ENCODE measurements at places on chromosomes 1 and 21.

- DNase-seq: peak; percentile 83
Measured at GRCh38 chr1:231162297-231162969, 575 bp downstream of the TRIM67 start.

- no peak for DNase-seq
Measured at GRCh38 chr1:231965615-231966014, 339.0 kb downstream of the DISC1 start.

DNA sequence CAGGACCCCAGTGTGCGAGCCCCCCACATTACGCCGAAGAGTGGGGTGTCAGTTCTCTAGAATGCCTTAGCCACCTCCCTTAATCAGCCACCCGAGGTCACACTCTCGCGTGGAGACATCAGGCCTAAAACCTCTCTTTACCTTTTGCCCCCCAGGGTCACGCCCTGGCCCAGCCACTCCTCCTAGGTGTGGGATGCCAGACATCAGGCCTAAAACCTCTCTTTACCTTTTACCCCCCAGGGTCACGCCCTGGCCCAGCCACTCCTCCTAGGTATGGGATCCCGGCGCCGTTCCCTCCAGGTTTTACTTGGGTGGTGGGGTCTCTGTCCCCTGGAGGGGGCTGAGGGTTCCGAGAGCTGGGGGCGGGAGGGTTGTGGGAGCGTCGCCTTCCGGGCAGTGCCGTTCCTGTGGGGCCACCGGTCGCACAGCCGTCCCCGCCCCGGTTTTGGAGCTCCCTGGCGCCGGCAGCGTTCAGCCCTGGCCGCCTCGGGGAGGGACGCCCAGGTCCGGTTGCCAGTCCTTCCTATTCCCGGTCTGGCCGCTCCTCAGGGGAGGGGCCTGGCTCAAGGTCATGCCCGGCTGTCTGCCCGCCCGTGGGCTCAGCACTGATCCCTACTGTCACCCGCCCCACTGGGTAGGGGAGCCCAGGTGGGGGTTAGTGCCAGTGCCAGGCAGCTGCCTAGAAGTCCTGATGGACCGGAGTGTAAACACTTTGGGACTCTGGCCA is 882 bp downstream of the VPS13D start:
- peak; percentile 50 for DNase-seq

DNA sequence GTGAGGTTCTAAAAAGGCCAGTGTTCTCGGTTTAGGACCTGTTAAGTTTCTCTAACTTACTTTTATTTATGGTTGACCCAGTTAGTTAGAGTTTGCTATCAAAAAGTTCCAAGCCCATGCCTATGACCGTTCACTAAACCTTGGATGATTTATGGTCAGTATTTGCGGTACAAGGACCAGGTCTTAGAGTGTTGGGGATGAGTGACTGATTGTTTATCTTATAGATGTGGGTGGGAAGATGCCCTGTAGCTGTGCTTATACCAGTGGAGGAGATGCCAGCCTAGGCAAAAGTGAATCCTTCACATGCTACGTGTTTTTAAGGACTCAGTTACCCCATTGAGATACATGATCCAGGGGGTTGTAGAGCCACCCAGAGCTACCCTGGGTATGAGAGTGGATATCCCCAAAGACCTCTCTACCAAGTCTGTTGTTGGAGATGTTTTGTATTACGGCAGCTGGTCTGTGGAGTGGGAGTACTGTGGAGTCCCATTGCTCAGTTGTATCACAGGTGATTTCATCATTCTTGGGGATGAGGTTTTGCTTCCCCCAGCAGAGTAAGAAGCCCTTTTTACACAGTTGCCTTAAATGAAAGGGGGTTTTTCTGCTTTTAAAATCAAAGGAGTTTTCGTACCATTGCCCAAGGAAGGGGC is 2.1 kb downstream of the SLC22A15 start:
- no peak for DNase-seq

DNA sequence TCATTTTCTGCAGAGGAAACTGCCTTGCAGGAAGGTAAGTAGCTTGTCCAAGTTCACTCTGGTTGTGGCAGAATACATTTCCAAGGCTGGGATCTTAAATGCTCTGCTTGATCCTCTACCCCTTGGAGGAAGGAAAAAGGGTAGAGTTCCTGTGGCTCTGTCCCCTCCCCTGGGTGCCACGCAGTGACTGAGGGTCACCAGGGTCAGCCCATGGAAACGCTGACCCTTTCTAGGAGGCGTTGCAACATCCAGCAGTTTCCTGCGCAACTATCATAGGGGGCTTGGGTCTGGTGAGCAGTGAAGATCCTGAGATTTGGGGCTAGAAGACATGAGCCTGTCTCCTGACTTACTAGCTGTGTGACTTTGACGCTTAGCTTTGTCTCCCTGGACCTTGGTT is 29.4 kb upstream of the EPS8L3 start:
- DNase-seq: no peak

DNA sequence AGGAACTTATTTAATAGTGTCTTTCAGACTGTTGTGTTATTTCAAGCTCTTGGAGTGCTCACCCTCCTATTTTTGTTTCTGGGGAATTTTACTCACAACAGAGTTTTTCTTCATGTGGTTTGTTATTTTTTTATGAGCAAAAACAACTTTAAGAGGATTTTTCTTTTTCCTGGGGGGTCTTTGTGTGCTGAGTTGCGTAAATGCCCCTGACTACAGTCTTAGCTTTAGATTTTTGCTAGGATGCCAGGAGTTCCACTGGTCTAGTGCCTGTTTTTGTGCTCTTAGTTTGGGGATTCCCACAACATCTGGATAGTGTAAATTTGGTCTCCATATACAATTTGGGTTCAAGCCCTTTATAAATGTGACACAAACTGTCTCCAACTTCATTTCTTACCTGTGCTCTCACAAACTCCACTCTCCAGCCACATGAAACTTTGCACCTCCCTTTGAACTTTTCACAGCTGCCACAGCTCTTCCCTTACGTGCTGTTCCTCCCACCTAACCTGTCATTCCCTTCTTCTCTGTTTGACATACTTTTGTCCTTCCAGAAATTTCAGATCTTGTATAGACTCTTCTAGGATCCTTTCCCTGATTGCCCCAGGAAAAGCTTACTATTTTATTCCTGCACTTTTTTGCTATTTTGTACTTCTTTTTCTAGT is 180.2 kb downstream of the CRB1 start:
- DNase-seq: no peak

DNA sequence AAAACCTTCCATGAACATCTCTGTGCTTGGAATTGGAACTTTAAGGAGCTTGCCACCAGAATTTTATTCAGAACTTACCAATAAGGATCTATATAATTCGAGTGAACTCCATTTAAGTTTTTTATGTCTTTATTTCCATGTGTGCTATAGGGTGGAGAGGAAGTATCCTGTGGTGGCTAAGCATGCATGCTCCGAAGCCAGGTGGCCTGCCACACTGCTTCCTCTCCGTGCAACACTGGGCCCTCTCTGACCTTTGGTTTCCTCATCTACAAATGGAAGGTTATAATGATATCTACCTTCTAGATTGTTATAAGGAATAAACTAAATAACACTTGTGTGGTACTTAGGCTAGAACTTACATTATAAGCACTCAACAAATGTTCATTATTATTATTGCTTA is 382.1 kb downstream of the PTPRC start:
- DNase-seq: no peak

DNA sequence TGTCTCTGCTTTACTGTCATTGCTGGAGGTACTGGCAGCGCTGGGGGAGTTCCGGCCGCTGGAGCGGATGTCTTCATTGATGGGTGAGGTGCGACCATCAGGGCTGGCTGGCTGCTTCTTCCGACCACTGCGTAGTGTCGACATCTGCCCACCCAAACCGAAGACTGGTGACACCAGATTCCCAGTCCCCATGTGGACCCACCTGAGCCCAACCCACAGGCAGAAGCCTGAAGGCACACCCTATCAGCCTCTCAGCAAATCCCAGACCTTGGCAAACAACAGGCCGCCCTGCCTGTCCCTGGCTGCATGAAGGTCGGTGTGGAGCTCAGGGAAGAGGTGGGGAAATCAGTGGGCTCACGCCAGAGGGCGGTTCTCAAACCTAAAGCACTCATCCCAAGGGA is 44.8 kb downstream of the SLC45A1 start:
- DNase-seq: no peak

- DNase-seq: no peak
Measured at GRCh38 chr1:53303726-53304515, 23.9 kb downstream of the LRP8 start.

DNA sequence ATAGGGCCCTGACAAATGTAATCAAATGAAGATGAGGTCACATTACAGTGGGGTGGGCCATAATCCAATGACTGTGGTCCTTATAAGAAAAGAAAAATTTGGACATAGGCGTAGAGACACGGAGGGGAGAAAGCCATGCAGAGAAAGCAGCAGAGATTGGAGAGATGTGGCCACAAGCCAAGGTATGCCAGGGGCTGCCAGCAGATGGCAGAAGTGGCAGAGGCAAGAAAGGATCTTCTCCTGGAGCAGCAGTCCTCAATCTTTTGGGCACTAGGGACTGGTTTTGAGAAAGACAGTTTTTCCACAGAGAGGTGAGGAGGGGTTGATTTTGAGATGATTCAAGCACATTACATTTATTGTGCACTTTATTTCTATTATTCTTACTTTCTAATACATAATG is 355.1 kb downstream of the NPHP4 start:
- DNase-seq: no peak

GRCh38 chr1:211632808-211633523 is 42.5 kb downstream of the NEK2 start:
- DNase-seq: no peak

DNA sequence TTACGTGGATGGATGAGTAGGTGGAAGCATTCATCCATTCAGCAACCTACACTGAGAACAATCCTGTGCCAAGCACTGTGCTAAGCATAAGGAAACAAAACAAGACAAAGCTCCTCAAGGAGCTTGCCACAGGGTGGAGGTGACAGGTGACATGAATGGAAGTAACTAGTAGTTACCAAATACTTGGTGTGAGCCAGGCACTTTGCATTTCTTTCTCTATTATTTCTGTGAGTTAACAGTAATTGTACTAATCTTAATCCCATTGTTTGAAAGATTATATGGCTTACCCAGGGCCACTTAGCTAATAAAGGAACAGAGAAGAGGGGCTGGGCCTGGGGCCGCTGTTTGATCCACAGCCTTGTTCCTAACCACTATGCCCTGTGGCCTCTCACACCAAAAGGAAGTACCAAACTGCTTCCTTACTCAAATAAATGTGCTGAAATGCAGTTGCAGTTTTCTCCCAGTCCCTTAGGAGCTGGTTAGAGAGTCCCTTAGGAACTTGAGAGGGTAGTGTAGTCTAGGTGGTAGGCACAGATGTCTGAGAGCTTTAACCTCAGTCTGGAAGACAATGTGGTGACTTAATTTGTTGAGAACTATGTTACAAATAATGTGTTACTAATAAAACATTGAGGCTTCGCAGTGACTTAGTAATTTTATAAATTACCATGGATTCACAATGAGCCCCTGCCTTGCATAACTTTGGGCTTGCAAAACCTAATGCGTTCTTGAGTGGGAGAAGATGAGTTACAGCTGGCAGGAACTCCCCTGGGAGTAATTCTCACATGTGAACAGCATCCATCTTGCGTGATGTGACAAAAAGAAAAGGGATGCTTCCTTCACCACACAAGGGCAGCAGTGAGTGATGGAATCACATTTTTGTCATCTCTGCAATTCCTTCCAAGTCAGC is 69.8 kb downstream of the MPZL1 start:
- DNase-seq: no peak

GRCh38 chr21:28725396-28725795 is 267.3 kb downstream of the LTN1 start:
- no peak for DNase-seq

GRCh38 chr1:228344631-228345072 is 62.0 kb downstream of the TRIM11 start:
- DNase-seq: no peak

DNA sequence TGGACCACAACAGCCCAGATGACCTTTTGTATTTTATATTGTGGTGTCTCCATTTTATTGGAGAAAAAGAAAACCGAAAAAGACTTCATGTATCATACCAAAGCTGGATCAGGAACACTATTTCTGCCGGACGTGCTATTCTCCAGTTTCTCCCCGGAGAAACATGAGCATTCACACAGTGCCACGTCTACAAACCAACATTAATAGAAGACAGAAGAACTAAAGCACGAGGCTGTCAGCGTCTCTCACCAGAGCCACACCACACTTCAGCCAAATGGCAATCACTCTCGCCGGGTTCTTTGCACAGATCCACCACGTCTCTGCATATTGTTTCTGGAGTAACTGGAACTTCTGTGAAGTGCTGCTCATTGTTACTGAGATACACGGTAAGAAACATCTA is 24.8 kb downstream of the TP53BP2 start:
- no peak for DNase-seq

- no peak for DNase-seq
Measured at GRCh38 chr1:48026701-48027532, 29.7 kb upstream of the TRABD2B start.

DNA sequence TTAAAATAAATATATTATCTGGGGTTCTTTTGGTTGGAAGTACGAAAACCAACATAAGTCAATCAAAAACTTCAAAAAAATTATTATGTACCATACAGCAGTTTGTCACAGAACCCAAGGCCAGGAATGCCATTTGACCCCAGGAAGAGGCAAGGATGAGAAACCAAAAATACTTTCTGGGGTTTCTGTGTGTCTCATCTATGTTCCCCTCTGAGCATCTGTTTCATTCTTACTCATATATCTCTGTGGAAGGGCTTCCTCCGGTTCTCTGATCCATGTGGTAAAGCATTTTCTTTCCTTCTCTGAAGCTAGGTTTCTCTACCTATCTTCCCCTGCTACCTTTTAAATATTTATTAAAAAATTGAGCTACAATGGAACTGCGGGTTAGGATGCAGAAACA is 9.8 kb upstream of the FCRL1 start:
- no peak for DNase-seq

GRCh38 chr1:66618390-66618789 is 84.4 kb downstream of the SGIP1 start:
- DNase-seq: no peak

- DNase-seq: peak; percentile 37
Measured at GRCh38 chr1:118984722-118985639, 3.2 kb downstream of the TBX15 start.

GRCh38 chr1:50346621-50347020 is 76.6 kb downstream of the DMRTA2 start:
- DNase-seq: no peak

DNA sequence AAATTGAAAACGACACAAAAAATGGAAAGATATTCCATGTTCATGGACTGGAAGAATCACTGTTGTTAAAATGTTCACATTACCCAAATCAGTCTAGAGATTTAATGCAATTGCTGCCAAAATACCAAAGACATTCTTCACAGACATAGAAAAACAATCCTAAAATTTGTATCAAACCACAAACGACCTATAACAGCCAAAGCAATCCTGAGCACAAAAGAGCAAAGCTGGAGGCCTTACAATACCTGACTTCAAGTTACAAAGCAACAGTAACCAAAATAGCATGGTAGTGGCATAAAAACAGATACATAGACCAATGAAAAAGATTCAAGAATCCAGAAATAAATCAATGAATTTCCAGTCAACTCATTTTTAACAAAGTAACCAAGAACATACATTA is 1077.3 kb downstream of the KCNT2 start:
- DNase-seq: no peak

DNA sequence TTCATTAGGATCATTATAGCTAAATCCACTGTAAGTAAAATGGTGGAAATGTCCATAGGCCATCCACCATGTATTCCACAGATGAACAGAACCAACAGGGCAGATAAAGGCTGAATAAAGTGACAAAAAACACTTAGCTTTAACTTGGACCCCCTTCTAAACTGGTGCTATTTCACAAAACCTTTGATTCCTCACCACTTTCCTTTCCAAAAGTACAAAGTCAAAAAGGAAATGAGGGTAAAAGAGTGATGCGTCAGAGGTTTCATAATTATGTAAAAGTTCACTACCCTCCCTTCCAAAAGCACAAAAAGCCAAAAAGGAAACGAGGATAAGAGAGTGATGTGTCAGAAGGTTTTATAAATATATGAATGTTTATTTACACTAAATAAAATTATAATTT is 172.2 kb downstream of the TBX15 start:
- DNase-seq: no peak
